ENCODE measurements at places on chromosomes 12 and 14.

- no peak for DNase-seq
Measured at GRCh38 chr12:65885312-65885711, 61.0 kb downstream of the HMGA2 start.

DNA sequence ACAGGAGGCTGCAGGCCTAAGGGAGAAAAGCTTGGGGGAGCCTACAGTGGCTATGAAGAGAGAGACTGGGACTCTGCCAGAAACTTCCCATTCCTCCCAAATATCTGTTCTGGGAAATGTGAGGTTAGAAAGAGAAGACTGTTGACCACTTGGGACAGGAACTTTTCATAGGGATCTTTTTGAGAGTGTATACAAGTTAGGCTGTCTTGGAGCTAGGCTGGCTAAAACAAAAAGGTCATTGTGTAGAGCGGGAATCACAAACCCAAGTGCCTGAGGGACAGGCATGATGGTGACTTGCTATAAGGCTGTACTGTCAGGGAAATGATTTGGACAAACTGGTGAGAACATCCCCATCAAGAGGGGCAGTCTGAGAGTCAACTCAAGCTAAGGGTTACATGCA is 175.1 kb downstream of the GRIP1 start:
- no peak for DNase-seq

DNA sequence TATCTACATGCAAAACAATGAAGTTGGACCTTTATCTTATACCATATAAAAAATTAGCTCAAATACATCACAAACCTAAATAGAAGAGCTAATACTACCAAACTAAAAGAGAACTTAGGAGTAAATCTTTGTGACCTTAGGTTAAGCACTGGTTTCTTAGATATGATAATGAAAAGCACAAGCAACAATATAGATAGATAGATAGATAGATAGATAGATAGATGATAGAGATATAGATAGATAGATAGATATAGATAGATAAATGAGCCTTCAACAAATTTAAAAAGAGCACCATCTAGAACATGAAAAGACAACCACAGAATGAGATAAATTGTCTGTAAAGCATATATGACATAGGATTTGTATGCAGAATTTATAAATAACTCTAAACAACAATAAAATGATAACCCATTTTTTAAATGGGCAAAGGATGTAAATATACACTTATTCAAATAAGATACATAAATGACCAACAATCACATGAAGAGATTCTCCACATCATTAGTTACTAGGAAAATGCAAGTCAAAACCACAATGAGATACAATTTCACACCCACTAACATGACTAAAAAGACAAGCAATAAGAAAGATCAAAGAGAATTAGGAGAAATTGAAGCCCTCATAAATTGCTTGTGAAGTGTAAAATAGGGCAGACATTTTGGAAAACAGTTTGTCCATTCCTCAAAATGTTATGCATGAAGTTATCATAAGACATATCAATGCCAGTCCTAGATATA is 293.7 kb downstream of the BTG1 start:
- no peak for DNase-seq

DNA sequence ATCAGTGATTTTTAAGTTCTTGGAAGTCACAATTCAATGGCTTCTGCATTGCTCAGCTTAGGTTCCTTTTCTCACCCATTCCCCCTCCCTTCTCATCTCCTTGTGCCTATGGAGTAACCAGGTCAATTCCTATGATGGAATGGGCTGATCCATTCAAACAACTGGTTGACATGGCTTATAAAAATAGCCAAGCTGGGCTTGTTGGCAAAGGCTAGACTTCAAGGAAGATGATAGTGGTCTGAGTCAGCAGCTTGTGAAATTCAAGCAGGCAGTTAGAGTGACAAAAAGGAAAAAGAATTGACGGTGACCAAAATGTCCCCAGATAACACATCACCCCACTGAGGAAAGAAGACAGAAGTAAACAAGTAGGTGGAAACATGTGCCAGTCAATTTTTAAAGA is 119.9 kb upstream of the PCED1B start:
- DNase-seq, result no peak

DNA sequence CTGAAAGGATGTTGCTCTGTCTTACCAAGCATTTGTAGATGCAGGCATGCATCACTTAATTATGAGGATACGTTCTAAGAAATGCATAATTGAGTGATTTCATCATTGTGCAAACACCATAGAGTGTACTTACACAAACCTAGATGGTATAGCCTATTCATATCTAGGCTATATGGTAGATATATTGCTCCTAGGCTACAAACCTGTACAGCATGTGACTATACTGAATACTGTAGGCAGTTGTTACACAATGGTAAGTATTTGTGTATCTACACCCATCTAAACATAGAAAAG is 75.9 kb downstream of the IFT81 start:
- DNase-seq, result no peak

Data from GM18507 (cell line).